ENCODE measurements at places on chromosomes 5 and 9.

- DNase-seq: no peak
Measured at GRCh38 chr9:119884438-119884837, 515.2 kb upstream of the BRINP1 start.

- no peak for DNase-seq
Measured at GRCh38 chr9:133733796-133734533, 4.2 kb downstream of the SARDH start.

- no peak for DNase-seq
Measured at GRCh38 chr9:91119142-91119541, 242.6 kb downstream of the AUH start.

DNA sequence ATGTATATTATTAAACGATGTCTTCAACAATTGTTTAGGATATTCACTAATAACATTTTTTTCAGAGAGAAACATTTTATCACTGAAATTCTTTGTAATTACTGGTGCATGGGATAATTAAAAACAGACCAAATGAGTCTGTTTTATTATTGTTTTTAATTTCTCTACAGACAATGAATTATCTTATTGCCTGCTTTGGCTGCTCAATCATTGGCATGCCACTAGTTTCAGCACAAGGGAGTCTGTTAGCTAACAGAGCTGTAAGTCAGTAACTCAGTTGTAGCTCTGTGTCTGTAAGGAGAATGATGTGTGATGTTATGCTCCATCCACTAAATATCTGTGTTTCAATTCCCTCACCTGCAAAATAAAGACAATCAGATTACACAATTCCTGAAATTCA lies 443.9 kb downstream of the PRR16 start:
- DNase-seq: no peak

DNA sequence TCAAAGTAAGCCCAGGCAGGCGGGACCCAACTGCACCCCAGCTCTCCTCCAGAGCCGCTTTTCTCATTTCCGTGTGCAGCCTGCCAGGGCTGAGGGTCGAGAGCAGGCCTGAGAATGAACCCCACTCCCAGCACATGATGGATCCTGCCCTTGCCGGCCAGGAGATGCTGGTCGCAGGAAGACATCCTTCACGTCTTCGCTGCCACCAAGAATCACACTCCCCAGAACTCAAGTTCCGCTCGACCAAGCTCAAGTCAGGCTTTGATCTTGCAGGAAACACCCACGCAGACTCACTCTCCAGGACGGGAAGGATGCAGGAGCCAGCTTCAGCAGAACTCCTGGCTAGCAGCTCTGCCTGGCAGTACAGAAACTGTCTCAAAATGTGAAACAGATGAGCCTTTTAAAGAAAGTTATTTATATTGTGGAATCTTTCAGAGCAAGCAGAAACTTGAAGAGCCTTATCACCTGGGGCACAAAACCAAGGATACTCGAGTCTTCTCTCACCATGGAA lies 102.4 kb downstream of the ROR2 start:
- no peak for DNase-seq

GRCh38 chr9:95132366-95133324 lies 184.9 kb downstream of the FANCC start:
- no peak for DNase-seq
